ENCODE measurements at places on chromosomes 13 and 19. TPM values are rescaled to one million over a fixed set of nuclear protein-coding genes. Genes with fewer than 3 reads are reported as not detected.

DNA sequence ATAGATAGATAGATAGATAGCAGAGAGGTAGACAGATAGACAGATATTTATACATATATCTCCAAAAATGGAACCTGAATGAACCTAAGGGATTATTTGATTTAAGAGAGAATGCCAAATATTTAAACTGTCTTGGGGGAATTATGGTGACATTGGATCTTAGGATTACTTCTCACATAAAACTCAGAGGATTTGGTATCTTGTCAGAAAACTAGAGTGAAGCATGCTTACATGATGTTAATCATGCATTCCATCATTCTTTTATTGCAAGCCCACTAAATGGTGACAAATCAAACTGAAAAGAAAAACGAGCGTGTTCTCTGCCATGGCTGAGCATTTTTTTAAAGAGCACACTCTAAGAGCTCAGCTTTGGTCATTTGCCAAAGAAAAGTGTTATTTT is 165.2 kb downstream of the PCDH9 start:
- no peak overlapping the region for H3K4me3 ChIP-seq
- no peak overlapping the region for H3K27ac ChIP-seq
- peaks cover 10% of the 10 kb centered on the region for H3K4me1 ChIP-seq
- H3K36me3 ChIP-seq, result no peaks in the 10 kb centered on the region

DNA sequence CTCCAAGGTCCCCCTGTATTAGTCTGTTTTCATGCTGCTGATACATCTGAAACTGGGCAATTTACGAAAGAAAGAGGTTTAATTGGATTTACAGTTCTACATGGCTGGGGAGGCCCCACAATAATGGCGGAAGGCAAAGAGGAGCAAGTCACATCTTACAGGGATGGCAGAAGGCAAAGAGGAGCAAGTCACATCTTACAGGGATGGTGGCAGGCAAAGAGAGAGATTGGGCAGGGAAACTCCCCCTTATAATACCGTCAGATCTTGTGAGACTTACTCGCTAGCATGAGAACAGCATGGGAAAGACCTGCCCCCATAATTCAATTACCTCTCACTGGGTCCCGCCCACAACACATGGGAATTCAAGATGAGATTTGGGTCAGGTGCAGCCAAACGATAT is 50.0 kb upstream of the FARP1 start:
- H3K36me3 ChIP-seq, result no peaks in the 10 kb centered on the region
- no peak overlapping the region for H3K27ac ChIP-seq
- H3K4me1 ChIP-seq, result no peaks in the 10 kb centered on the region
- DNase-seq, result no peak

DNA sequence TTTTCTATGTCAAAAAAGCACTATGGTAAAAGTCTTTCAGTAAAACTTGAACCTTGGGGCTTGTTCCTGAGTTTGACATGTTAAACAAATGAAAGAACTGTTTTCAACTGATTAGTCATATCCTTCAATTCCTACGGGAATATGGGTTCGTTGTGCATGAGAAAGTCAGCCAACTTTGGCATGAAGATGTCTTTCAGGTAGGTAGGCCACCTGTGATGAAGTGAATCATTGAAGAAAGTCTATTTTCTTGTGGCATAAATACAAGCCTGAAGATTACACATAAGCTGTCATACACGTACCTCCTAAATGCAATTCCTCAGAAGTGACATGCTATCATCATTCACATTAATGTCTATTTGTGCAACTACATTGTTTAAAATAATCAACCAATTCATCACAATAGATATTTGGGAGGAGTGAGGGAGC is 513.0 kb downstream of the IRS2 start:
- peak overlapping the region; percentile 84 for H3K27ac ChIP-seq
- peak overlapping the region; percentile 47 for H3K4me3 ChIP-seq
- no peak for DNase-seq
- no peaks in the 10 kb centered on the region for H3K36me3 ChIP-seq

DNA sequence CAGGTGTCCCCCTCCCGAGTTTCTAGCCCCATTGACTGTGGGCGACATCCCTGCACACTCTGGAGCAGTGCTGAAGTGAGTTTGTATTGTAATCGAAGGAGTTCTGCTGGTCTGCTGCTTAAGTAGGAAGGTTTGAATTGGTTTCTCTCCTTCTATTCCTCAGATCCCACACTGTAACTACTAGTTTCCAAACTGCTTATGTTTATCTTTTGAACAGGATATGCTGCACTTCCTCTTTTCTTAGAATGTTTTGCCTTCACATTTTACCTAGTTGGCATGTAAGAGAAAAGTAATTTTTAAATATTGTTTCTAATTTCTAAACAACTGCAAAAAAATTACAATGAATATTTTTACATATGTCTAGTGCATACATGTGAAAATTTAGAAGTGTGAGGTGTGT is 511.8 kb downstream of the KLF12 start:
- no peaks in the 10 kb centered on the region for H3K27me3 ChIP-seq
- no peak for DNase-seq
- H3K4me3 ChIP-seq, result no peak overlapping the region
- H3K27ac ChIP-seq, result no peak overlapping the region
- H3K36me3 ChIP-seq, result no peaks in the 10 kb centered on the region

The GPR42 gene
- total RNA-seq, result not detected

The P2RY11 gene
- total RNA-seq, result 10.8 TPM

The POU4F1 gene
- total RNA-seq, result 97.0 TPM
